ENCODE measurements at places on chromosomes 1 and 21.

- no peak for DNase-seq
These were observed 15.4 kb upstream of the OPRD1 start for GRCh38 chr1:28796352-28797211.

DNA sequence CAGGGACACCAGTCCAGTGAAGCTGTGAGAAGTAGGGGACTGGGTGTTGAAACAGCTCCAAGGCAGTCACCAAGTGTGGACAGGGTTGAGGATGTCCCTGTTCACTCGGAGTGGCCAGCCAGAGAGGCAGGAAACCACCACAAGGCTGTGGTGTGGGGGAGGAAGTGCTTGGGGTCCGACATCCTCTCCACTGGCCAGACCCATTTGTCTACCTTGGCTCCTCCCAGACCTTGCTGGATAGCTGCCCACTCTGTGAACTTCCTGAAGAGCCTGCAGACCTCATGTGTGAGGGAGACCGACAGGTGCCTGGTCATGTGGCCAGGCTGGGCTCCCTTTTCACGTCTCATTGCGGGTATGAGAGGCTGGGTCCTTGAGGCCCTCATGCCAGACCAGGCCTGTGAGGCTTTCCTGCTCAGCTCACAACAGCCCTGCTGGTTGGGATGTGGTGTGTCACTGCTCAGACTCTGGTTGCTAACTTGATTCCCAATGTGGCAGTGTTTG is 21.8 kb downstream of the CYP4B1 start:
- no peak for DNase-seq

- no peak for DNase-seq
These were observed 6.0 kb downstream of the EDARADD start for GRCh38 chr1:236400061-236400603.

DNA sequence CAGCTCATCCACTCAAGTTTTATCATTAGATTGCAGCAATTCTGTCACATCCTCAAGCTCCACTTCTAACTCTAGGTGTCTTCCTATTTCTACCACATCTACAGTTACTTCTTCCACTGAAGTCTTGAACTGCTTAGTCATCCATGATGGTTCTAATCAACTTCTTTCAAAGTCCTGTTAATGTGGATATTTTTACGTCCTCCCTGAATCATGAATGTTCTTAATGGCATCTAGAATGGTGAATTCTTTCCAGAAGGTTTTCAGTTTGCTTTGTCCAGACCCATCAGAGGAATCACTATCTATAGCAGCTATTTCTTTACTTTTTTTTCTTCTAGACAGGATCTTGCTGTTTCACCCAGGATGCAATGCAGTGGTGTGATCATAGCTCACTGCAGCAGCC is 78.0 kb upstream of the RNPC3 start:
- DNase-seq, result no peak

DNA sequence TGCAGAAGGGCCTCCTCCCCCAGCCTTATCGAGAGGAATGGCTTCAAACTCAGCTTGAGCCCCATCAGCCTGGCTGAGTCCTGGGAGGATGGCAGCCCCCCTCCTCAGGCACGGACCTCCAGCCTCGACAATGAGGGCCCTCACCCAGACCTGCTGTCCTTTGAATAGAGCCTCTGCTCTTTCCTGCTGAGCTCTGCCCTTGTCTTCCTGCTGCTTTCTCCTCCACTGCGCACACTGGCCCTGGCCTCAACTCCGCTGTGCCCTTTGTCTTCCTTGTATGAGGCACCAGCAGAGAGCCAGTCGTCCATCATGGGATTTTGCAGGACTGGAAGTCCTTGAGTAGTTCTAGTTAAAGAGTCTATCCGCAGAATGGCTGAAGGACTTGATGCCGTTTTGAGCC is 2.0 kb downstream of the C1orf226 start:
- no peak for DNase-seq

DNA sequence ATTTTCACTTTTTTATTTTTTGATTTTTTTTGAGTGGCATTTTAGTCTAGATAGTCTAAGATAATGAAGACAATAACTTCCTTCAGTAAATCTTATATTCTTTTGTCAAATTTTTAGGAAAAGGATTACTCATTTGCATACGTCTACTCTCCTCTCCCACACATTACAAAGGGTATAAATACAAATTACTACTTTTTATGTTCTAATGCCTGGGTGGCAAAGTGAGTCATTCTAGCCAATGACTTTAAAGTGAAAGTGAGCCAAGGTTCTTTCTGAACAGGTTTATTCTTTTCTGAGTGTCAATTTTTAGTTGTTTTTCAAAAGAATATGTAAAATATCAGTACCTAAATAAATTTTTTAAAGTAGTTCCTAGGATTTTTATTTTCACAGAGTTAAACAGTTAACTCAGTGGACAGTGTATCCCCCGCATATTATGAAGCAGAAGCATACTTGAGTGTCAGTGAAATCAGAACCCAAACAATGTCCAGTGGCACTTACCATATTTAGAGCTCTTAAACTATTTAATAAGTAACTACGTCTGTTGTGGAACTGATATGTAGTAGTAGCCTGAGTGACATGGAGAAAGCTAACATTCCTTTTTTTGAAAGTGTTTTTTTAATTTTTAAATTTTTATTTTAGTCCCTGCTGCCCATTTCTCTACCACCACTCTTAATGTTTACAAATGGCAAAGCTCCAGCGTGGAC is 141.7 kb downstream of the PHTF1 start:
- DNase-seq, result no peak

DNA sequence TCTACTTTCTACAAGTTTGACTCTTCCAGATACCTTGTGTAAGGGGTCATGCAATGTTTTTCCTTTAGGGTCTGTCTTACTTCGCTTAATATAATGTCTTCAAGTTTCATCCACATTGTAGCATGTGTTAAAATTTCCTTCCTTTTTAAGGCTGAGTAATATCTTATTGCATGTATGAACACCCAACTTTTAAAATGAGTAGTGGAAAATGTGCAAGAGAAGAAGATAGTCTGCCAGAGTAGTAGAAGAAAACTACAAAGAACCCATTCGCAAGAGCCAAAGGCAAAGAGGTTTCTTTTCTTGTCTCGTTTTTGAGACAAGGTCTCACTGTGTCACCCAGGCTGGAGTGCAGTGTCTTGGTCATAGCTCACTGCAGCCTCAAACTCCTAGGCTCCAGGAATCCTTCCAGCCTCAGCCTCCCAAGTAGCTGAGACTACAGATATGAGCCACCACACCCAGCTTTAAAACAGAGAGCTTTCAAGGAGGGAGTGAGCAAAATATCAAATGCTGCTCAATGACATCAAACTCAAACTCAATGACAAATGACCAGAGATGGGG is 9.4 kb downstream of the IL23R start:
- DNase-seq, result no peak

DNA sequence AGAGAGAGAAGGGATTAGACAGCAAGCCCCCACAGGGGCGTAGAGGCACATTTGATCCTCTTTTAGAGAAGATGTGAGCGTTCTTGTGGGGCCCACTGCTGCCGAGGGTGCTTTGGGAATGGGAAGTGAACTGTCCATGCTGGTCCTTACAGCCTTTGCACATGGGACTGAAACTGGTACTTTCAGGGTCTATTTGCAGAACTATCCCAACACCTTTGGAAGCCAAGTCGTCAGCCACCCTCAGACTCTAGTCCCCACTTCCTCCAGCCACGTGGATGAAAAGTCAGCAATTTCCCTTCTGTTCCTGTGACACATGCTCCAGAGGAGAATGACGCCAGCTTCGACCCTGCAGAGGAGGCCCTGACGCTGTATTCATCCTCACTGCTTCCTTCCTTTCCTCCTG is 2.6 kb upstream of the RAB7B start:
- no peak for DNase-seq

DNA sequence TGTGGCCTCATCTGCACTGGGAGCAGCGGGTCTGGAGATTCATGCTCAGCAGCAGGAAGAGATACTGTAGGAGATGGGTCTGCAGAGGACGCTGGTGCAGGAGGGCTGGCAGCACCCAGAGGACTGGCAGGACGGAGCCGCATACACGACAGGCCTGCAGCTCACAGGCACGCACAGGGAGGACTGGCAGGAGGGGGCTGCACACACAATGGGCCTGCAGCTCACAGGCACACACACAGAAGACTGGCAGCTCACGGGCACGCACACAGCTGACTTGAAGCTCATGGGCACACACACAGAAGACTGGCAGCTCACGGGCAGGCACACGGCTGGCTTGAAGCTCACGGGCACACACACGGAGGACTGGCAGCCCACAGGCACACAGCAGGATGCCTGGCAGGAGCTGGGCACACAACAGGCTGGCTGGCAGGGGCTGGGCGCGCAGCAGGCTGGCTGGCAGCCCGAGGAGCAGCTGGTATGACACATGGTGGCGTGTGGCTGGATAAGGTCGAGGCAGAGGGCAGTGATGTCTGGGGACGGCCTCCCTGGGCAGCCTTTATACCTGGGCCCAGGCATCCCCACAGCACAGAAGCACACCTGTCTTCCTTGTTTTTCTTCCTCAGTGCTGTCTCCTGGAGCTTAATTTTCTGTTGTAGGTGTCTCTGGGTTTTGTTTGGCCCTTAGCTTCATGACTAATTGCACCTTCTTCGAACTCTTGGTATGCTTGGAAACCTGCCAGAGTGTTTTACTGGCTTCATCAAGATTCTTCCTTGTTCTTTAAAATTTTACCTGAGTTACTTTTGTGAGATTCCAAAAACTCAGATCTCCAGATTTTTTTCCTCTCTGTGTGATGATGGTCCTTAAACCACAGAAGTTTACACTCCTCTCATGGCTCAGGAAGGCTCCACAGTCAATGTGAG is at the start of gene KRTAP12-2:
TSS of gene KRTAP12-2 (minus strand) at position 527 of the 920 bp plus-strand sequence. CDS start at position 486, 41 bp downstream.
- no peak for DNase-seq

DNA sequence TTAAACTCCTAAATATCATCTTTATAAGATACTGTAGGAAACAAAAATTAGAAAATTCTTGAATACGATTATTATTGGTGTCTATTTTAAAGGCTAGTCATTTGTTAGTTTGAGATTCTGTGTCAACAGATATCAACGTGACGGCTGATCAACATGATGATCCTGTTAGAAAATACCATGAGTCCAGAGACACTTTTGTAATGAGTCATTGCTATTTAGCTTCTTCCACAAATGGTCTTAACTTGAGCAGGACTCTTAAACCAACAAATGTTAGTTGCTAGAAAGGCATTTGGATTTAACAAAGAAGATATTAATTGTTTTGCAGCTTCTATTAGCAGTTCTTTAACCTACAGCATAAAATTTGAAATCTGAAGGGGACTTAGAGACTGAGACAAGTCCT is 131.2 kb downstream of the TGFB2 start:
- no peak for DNase-seq

DNA sequence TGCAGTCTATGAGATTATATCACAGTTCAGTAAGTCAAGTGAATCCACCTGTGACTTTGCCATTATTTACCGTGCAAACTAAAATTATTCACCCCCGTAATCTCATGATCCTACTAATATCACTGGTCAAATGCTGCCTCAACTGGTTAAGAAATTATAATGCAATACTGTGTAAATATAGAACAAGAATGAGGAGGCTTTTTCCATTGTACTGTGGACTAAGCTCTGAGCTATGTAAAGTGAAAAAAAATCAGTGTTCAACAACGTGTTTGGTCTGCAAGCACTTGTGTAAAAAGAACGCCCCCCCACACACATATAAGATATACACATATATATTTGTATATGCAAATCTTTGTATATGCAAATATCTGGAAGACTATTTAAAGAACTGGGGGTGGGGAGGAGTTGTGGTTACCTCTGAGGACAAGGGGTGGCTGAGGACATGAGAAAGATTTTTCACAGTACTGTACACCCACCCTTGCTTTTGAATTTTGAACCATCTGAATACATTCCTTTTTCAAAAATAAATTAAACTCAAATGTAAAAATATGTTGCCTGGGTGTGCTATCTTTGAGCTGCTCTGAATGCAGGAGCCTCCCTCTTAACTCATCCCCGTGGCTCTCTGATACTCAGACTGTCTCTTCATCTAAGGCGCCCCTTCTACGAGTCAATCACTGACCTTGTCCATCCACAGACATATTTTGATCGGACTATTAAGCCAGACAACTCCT is 57.0 kb downstream of the PTP4A2 start:
- DNase-seq, result no peak

DNA sequence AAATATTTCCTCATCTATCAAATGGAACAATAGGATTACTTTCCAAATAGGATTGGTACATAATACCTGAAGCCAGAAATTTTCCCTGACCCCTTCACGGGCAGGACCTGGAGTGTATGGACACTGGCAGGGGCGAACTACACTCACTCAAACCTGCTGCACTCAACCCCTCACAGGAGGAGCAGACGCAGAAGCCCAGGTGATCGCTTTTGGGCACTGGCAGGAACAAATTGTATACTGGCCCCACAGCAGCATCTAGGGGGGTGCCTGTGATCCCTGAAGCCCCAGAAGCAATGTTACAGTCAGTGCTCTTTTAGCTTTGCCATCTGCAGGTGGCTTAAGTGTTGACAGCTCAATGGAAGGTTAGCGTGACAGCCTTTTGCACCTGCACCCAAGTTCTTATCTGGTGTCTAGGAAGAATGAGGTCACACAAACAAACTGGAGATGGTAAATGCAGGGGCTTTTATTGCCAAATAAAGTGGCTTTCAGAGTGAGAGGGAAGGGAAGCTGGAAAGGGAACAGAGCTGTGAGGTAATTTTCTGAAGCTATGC is 199.2 kb upstream of the NEGR1 start:
- DNase-seq, result no peak

- no peak for DNase-seq
These were observed 48.0 kb downstream of the GPR161 start for GRCh38 chr1:168088511-168089325.

DNA sequence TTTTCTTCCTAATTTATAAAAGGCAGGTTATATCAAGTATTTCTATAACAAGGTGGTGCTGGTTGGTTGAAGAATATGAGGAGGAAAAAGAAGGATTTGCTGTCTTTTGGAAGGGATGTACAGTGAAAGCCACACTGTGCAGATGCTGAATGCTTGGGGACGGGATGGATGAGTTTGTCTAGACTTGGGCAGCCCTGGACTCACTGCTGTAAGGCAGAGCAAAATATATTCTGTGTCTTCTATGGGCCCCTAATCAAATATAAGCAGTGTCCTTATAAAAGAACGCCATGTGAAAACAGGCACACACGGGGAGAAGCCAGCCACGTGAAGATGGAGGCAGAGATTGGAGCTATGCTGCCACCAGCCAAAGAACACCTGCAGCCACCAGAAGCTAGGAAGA is 47.4 kb downstream of the PHC2 start:
- DNase-seq, result no peak

DNA sequence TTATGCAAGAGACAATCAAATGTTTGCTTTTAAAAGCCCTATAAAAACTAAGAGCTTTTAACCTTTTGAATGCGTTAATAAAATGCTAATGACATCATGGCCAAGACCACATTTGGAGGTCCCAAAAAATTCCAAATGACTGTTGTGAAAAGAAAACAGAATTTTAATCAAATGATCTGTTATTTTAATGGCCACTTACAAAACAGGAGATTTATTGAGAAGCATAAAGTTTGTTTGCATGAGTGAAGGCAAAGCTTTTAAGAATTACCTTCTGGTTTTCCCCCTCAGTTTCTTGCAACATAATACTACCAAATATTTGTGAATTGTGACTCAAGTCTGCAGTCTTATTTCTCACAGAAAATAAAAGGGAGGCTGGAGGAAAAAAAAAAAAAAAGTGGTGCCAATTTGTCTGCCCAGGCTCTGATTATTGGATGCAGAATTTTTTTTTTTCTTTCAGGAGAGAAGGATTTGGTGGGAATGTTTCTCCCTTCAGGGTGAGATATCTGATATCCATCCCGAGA is 60.7 kb downstream of the GORAB start:
- no peak for DNase-seq
